ENCODE measurements at places on chromosomes 3 and 15.

DNA sequence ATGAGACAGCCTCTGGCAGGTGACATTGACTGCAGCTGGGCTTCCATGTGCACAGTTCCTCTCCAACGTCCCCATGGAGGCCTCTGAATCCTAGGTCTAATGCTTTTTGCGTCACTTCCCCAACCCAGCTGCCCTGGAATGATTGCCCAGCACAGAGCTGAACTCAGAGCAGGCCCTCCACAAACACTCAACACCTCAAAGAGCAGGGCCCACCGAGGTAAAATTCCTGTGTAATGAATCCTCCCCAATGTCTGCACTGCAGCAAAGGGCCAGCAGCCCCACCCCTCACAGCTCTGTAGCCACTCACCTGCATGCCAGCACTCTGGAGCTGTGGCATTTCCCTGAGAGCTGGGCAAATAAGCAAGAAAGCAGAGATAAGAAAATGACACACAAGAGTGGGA lies 42.6 kb upstream of the DUSP7 start:
- DNase-seq = no peak

GRCh38 chr3:134640872-134641470 lies 9.9 kb downstream of the KY start:
- peak; percentile 38 for DNase-seq

- DNase-seq = no peak
These were observed 164.1 kb upstream of the SLC2A2 start for GRCh38 chr3:171190668-171191067.

DNA sequence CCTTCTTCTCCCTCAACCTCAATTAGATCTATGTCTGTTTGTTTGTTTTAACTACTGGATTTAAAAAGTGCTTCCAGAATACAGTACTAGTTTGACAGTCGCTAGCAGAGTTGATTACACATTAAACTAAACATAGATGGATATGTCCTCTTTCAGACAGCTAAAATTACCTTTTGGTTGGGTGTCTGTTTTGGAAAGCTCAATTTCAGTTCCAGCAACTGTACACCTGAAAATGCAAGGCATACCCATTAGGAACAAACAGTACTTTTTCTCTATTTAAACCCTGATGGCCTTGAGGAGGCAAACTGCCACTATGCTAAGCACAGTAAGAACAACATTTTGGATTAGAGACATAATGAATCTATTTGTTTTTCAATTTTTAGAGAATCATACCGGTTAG lies 234.4 kb downstream of the UNC13C start:
- no peak for DNase-seq

DNA sequence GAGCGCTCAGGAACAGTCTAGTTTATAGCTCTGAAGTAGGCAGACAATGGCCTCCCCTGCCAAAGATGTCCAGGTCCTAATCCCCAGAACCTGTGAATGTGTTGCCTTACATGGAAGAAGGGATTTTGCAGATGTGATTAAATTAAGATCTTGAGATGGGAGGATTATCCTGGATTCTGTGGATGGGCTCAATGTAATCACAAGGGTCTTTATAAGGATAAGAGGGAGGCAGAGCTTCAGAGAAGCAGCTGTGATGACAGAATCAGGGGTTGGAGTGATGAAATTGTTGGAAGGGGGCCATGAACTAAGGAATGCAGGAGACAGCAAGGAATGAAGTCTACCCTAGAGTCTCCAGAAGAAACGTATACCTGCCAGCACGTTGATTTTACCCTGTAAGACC lies 14.0 kb upstream of the GK5 start:
- no peak for DNase-seq

Data from nephron progenitor cell (in vitro differentiated cells).